Foreskin keratinocyte (primary cell): ENCODE measurements at places on chromosomes 13 and 19. TPM values are rescaled to one million over a fixed set of nuclear protein-coding genes. Genes with fewer than 3 reads are reported as not detected.

ZNF253 gene
- total RNA-seq, result 3.3 and 4.7 TPM in 2 replicates

ASPDH gene
- not detected in 2 replicates for total RNA-seq

NOVA2 gene
- not detected in 2 replicates for total RNA-seq

ITGBL1 gene
- total RNA-seq, result 0.20 and 0.60 TPM in 2 replicates

CATSPERD gene
- total RNA-seq, result not detected in 2 replicates

SBSN gene
- total RNA-seq, result 4.8 and 5.7 TPM in 2 replicates

CYP2A7 gene
- not detected in 2 replicates for total RNA-seq

PTH2 gene
- total RNA-seq, result not detected in 2 replicates

WBP4 gene
- total RNA-seq, result 14.9 and 15.6 TPM in 2 replicates

SRRM5 gene
- 0.04 and 0.14 TPM in 2 replicates for total RNA-seq

TEX101 gene
- not detected in 2 replicates for total RNA-seq

ZSCAN4 gene
- total RNA-seq, result 0.17 TPM in 1 of 2 replicates, not detected in the other

PRTN3 gene
- total RNA-seq, result not detected in 2 replicates

CALM3 gene
- total RNA-seq, result 172 and 205 TPM in 2 replicates

KCNN4 gene
- 0.74 and 0.85 TPM in 2 replicates for total RNA-seq

ZNF844 gene
- 0.48 and 0.60 TPM in 2 replicates for total RNA-seq

HSD11B1L gene
- 4.6 and 5.9 TPM in 2 replicates for total RNA-seq

IFNL1 gene
- not detected in 2 replicates for total RNA-seq

ZNF579 gene
- total RNA-seq, result 5.3 and 6.1 TPM in 2 replicates

VSTM2B gene
- total RNA-seq, result not detected in 2 replicates

FFAR3 gene
- not detected in 2 replicates for total RNA-seq

ZNF442 gene
- 0.78 and 0.99 TPM in 2 replicates for total RNA-seq
